Hematopoietic multipotent progenitor cell (in vitro differentiated cells): ENCODE measurements at places on chromosomes 3 and 15. TPM values are rescaled to one million over a fixed set of nuclear protein-coding genes. Genes with fewer than 3 reads are reported as not detected.
A peak's percentile ranks its signal among the peaks of the same experiment; 100 is the strongest.

DNA sequence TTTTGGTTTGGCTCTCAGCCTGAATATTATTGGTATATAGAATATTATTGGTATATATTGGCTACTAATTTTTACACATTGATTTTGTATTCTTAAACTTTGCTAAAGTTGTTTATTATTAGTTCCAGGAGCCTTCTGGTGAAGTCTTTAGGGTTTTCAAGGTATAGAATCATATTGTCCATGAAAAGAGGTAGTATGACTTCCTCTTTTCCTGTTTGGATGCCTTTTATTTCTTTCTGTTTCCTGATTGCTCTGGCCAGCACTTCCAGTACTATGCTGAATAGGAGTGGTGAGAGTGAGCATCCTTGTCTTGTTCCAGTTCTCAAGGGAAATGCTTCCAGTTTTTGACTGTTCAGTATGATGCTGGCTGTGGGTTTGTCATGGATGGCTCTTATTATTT lies 107.3 kb upstream of the LIPC start:
- no peak for DNase-seq

CMTM6 gene
- total RNA-seq = 48.2 TPM

AADACL2 gene
- not detected for total RNA-seq

DNA sequence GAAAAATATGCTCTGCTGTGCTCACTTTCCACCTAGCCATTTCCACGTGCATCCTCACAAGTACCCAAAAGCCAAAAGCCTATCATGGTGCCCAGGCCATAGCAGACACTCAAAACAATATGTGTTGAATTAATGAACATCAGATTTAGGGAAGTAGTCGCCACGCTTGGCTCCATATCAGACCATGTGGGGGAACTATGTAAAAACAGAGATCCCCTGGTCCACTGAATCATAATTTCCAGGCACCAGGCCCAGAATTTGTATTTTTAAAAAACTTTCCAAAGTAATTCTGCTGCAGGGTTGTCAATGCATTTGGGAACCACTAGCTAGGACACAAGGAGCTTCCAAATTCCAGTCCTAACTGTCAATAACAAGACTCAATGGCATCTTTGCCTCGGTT lies 77.3 kb downstream of the CNTN3 start:
- DNase-seq = no peak

- no peak for DNase-seq
These were observed 8.0 kb downstream of the TMIE start for GRCh38 chr3:46709157-46709654.

DNA sequence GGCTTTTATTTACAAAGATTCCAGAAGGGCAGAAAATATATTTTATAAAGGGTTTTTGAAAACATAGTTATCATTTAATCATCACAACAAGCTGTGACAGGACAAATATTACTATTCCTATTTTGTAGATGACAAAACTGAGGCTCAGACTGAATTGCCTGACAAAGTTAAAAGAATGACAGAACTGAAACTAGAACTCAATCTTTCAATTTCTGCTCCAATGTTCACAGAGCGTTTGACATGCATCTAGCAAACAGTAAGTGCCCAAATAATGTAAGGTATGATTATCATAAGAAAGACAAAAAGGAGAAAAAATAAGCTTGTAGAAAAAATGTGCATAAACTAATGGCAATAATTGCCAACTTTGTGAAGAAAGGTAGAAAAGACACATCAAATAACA lies 61.9 kb downstream of the SCAPER start:
- no peak for DNase-seq

NANOGP8 gene
- total RNA-seq = 0.27 TPM

GRCh38 chr3:191412759-191413158 lies 48.2 kb upstream of the PYDC2 start:
- no peak for DNase-seq

- DNase-seq = no peak
These were observed 40.0 kb downstream of the NME9 start for GRCh38 chr3:138289701-138290100.

- DNase-seq = no peak
These were observed 10.3 kb upstream of the ABHD10 start for GRCh38 chr3:111968319-111969054.

DNA sequence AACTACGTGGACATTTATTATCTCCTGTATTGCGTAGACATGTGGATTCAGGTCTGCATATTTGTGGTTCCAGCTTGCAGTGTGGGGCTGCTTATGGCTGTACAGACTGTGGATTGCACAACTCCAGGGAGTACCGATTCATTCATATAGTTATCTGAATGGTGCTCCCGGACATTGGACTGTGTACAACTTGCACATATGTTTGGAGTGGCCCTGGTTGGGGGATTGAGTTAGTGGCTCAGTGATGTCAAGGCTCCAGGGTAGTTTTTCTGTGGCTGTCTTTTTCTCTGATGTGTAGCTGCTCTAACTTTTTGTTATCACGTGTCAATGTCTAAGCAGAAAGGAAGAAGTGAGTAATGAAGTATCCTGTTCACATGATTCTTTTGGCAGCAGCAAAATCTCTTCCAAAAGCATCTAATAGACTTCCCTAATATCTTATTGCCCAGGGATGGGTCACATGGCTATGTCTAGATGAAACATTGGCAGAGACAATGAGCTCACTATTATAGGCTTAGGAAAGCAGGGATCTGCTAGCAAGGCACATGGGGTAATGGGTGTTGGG lies 15.8 kb downstream of the ST3GAL6 start:
- peak; percentile 59 for DNase-seq

- DNase-seq = no peak
These were observed 7.1 kb downstream of the BLOC1S6 start for GRCh38 chr15:45594319-45594718.

DNA sequence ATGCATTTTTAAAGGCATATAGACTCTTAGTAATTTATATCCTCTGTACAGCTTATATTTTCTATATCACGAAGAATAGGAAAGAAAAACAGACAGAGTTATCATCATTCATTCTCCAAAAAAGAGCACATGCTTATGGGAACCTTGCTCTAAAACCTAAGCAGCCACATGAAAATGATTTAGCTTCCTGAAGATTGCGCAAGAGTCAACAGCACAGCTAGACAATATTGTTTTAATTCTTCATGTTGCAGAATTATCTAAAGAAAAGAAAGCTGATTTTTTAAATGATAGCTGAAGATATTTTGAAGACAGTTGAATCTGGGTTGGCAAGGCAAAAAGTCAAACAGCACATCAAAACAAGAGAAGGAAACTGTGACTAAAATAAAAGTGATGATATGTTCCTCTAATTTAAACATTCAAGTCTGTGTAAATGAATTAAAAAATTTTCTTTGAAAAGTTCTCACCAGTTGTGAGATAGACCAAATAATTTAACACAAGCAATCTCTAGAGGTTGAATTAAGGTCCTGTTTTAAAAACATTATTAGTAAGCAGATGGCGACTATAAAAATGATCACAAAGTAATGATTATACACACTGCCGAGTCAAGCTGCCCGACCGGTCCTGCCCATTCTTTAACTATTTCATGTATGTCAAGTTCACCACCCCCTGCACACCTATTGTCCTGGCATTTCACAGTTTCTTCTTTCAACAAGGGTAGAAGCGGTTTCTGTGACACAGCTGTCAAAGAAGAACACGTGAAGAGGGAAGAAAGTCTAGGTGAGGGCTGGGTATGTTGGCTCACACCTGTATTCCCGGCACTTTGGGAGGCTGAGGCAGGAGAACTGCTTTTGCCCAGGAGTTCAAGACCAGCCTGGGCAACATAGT lies 74.2 kb upstream of the BHLHE40 start:
- peak; percentile 32 for DNase-seq

EXD1 gene
- total RNA-seq = not detected

IMPG2 gene
- 0.27 TPM for total RNA-seq

DNA sequence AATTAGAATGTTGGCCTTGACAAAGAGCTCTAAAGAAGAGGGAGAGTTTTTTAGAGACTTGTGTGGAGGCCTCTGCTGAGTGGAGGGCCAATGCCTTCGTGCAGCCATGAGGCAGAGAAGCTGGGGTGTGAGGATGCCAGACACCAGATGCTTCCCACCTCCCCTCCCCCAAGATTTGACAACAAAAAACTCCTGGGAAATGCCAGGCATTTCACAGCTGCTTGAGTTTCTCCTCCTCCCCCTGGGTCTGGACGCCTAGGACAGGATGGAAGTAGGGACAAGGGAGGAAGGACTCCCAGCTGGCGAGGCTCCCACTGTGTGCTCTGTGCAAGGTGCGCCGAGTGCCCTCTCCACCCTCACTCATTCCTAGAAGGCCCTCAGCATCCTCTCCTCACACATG lies 20.1 kb downstream of the TGM4 start:
- no peak for DNase-seq

MEGF11 gene
- 0.27 TPM for total RNA-seq

DNA sequence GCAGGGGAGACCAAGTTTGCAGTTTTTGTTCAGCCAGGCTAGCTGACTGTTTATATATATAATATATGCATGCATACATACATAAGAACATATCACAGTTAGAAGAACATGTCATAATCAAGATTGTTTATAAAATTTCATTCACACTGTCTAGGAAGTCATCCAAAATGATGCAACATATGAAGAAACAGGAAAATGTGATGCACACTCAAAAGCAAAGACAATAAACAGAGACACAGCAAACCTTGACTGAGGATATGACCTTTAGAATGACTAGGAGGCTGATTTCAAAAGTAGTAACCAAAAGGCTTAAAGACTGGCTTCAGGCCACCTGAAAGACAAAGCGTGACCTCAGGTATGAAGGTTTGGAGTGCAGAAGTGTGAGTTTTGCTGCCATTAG lies 166.2 kb upstream of the NDN start:
- DNase-seq = no peak

DNA sequence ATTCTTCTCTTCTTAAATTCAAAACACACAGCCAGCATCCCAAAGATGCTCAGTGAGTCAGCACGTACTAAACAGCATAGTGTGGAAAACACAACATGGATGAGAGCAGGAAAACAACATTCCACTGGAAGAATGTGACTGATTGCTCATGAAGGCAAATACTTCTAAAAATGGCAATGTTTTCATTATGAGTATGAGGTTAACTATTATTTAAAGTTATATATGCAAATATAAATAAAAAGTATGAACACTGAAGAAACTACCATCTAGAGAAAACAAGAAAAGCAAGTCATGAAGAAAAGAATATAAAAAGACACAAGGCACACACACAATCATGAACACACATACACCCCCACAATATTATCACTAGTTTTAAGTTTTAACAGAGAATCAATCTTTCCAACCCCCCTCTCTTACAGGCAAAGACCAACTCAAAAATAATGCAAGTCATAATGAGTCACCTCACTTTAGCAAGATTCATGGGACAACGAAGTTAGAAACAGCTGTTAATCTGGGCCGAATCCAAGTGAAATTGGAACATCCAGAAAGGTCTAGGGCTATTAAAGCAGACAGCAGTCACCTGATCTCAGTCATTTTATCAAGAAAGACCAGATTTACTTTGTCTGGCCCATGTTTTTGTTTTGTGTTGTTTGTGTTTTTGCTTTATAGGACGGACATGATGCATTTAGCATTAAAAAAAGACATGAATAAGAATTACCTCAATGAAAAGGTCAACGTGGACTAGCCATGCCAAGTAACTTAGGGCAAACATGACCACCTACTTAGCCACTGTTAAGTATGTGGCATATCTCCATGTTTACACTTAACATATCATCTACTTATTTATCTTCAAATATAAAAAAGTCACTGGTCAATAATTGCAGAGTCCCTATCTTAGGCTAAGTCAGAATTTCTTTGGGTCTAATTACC lies 18.1 kb downstream of the GBE1 start:
- peak; percentile 66 for DNase-seq
